ENCODE measurements at places on chromosomes 5 and 9.

- DNase-seq: no peak
Observed at GRCh38 chr5:107631805-107632362, 38.9 kb downstream of the EFNA5 start.

GRCh38 chr5:35152733-35153132 lies 77.6 kb downstream of the PRLR start:
- no peak for DNase-seq

DNA sequence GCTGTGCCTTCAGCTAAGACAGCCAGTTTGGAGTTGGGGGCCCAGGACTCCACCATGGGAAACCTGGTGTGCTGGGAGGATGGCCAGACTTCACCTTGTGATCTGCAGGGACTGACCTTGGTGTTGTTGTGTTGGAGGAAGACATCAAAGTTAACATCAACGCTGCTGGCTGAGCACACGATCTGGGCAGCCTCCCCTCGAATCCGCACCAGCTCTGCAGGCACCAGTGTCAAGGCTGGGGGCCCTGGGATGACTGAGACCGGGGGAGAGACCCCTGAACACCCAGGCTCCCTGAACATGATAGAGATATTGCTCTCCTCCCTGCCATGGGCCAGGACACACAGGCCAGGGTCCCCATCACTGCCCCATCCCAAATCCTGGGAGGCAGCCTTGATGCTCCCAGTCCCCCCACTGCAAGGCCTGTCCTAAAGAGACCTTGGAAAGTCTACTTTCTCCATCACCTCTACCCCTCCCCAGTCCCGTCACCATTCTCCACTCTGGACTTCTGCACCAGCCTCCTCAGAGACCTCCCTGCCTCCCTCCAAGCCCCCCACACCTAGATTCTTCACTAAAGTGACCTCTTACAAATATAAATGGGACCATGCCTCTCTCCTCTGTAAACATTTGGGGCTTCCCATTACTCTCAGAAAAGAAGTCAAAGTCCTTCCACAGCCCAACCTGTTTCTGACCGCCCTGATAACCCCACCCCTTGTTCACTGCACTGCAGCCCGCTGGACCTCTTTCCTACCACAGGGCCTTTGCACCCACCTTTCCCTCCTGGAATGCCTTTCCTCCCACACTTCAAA lies 8.2 kb downstream of the CSF1R start:
- DNase-seq: no peak

DNA sequence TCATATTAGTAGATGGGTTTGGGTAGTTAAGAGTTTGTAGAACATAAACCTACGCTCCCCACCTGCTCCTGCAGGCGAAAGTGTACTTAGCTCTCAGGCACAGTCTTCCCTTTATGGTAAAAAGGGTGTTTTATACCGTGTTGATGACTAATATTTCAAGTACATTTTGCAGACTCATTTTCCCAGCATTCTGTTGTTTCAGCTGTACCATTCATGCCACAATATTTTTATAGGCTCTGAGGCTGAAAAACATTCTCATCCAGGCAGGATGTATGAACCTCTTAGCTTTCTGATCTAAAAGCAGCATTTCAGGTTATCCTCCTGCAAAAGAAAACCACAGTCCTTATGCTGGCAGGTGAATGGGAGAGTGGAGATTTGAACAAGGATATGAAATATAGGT lies 231.4 kb downstream of the NR2F1-AS1 start:
- DNase-seq: no peak

- DNase-seq: no peak
Observed at GRCh38 chr5:99029172-99029571, 100.4 kb upstream of the CHD1 start.

DNA sequence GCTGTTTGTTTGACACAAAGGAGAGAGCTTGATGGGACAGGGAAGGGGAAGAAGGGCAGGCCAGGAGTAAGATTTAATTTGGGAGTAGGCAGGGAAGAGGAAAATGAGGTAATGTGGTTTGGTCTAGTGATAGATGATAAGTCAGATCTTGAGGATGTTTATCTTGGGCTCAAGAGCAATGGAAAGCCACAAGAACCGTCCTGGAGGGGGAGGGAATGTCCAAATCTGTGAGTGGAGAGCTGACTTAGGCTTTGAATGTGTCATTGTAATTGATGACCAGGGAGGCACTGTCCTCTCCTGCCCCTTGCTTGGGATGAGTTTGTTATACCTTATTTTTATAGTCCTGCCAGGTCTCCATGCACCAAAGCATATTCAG lies 37.5 kb downstream of the MAMDC2 start:
- no peak for DNase-seq

DNA sequence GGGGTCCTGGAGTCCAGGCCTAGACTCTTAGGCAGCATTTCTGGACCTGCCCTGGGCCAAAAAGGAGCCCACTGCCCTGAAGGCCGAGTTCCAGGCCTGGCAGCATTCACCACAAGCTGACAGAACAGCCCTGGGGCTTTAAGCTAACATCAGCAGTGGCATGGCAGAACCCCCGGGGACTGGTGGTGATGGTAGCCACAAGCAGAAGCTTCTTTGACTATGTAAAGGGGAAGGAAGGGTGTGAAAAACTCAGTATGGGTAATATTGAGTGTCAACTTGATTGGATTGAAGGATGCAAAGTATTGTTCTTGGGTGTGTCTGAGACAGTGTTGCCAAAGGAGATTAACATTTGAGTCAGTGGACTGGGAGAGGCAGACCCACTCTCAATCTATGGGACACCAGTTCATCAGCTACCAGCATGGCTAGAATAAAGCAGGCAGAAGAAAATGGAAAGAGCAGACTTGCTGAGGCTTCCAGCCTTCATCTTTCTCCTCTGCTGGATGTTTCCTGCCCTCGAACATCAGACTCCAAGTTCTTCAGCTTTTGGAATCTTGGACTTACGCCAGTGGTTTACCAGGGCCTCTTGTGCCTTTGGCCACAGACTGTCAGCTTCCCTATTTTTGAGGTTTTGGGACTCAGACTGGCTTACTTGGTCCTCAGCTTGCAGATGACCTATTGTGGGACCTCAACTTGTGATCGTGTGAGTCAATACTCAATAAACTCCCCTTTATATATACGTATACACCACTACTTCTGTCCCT lies 661.0 kb upstream of the C9orf72 start:
- DNase-seq: no peak

GRCh38 chr9:130981756-130982137 lies 27.2 kb upstream of the LAMC3 start:
- no peak for DNase-seq

DNA sequence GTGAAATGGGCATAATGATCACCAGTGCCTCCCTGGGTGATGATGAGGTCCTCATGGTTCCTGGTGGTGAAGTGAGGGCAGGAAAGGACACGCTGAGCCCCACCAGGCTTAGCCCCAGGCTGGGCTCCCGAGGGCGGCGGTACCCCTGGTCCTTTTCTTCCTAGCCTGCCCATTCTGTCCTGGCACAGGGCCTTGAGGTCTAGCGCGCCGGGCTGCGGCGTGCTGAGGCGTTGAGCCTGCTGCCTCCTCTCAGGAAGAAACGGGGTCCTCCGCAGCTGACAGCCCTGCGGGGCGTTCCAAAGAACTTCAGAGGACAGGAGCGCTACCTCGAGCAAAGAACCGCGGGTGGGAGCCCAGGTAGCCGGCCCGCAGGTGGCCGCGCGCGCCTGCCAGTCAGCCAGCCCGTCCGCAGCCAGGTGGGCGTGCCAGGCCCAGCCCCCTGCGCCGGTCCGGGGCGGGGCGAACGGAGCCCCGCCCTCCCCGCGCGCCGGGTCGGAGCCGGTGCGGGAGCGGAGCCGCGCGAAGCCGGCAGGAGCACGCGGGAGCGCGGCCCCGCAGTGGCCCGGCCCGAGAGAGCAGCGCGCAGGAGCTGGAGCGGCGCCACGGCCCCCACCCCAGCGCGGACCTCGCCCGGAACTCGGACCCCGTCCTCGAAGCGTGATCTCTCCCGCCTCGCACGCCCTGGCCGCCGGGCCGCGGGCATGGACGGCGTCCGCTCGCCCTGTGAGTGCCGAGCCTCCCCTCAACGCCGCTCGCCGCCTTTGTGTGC lies at the start of gene WNK2:
Gene WNK2, plus strand, starts transcription at position 477 of the 769 bp plus-strand sequence. CDS start 791 bp downstream, outside the sequence.
- no peak for DNase-seq

- DNase-seq: no peak
Observed at GRCh38 chr5:756171-756570, 28.4 kb downstream of the ZDHHC11B start.

DNA sequence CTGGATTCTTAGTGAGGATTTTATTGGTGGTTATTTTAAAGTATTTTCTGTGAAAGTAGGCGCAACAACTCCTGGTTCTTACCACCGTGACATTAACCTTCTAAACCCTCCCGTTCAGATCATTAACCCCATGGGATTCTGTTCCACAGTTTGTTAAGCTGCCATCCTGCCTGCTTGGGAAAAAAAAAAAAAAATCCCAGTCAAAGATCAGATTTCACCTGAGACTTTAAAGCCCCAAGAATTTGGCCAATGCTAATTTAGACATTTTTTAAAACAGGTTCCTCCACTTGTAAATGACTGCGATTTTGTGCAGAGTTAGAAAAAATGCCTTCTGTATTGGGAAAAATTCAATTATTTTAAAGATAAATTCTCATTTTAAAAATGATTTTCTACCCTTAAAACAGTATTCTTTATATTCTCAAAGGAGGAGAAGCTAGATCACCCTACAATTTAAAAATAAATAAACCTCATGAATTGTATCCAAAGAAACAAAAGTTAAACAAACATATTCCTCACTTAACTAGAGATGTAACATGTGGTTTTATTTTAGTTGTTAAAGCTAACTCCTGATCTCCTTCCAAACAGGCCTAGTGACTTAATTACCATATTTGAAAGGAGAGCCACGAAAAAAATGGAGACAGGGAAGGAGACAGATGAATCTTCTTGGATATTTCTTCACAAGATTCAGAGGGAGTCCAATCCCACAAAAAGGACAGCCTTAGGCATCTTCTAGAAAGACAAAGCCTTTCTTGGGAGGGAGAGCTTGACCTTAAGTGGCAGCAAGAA lies 93.1 kb upstream of the IFNK start:
- no peak for DNase-seq

- no peak for DNase-seq
Observed at GRCh38 chr9:34986540-34987047, 3.0 kb upstream of the DNAJB5 start.

DNA sequence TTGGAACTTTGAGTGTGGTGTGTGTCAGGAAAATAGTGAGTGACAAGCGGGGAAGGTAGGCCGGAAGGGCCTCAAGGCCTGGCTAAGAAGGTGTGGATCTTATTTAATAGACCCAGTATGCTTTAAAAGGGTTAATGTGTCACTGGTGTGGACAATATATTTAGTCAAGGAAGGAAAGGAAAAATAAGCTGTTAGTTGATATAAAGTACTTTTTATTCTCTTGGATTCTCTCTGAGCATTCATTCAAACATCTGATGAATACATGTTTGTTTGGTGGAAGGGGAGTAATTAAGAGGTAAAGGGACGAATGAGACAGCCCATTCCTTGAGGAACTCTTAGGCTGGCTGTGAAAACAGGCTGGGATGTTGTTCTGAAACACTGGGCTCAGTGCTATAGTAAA lies 98.9 kb downstream of the MELK start:
- no peak for DNase-seq

- DNase-seq: no peak
Observed at GRCh38 chr9:79049371-79049770, 522.4 kb upstream of the TLE4 start.

- no peak for DNase-seq
Observed at GRCh38 chr5:138282920-138283742, 8.7 kb upstream of the GFRA3 start.

DNA sequence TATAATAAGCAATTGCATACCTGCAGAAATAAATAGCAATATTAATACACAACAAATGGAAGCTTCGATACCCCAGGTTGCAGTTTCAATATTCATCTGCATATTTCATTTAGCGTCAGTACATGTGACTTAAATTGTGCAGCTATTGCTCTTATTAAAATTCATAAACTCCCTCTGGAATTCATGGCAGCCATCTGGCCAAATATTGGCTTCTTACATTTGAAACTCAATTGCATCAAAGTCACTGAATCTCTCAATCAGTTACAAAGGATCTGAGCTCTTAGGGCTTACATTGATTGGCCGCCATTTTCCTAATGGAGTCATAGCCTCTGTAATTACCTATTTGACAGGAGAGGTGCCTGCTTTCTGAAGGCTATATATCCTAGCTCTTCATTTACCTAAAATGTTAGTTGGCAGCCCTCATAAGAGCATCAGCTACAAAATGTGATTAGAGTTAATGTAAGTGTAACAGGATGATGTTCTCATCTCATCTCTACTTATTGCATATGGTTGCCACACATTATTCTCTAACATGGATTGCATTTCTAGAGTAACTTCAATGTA lies 453.5 kb downstream of the CAAP1 start:
- DNase-seq: no peak

DNA sequence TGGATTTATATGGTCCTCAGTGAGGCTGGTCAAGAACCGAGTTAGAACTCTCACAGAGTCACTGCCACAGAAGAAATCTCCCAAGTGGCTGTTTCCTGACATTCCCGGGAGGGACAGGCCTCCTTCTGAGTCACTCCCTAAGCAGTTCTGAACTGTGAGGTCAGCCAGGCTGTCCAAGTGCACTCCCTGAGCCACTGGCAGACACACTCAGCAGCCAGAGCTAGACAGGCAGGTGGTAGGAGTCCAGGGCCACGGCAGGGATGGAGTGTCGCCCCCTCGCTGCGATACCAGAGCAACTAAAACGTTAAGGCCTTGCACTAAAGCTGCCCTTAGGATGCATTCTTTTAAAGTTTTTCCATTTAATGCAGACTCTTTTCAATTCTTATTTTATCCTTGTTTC lies 3.4 kb downstream of the IL4 start:
- DNase-seq: no peak

DNA sequence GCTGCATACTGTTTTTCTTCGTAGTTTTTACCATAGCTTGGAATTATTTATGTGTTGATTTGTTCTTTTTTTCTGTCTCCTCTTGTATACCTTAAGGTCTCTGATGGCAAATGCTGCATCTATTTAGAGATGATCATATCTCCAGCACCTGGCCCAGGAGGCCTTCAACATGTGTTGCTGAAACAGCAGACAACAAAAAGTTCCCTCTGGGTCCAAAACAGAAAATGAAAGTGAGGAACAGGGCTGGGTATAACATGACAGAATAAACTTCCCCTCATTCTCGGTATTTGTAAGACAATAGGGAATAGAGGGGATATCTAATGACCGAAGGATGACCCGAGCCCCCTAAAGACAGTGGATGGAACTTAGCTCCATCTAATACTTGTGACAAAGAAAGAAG lies 22.7 kb upstream of the PCSK1 start:
- DNase-seq: no peak

DNA sequence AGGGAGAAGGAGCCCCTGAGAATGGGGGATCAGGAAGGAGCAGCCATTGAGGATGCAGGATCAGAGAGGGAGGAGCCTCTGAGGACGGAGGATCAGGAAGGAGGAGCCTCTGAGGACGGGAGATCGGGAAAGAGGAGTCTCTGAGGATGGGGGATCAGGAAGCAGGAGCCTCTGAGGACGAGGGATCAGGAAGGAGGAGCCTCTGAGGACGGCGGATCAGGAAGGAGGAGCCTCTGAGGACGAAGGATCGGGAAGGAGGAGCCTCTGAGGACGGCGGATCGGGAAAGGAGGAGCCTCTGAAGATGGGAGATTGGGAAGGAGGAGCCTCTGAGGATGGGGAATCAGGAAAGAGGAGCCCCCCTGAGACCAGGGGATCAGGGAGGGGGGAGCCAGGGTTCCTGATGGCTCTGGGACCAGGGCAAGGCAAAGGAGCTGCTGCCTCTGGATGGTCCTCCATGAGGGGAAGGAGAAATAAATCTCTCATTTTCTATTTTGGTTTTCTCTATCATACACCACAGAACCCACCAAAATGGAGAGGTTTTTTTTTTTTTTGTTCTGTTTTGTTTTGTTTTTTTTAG lies 22.6 kb upstream of the SARDH start:
- no peak for DNase-seq
